ENCODE measurements at places on chromosomes 3 and 15.

DNA sequence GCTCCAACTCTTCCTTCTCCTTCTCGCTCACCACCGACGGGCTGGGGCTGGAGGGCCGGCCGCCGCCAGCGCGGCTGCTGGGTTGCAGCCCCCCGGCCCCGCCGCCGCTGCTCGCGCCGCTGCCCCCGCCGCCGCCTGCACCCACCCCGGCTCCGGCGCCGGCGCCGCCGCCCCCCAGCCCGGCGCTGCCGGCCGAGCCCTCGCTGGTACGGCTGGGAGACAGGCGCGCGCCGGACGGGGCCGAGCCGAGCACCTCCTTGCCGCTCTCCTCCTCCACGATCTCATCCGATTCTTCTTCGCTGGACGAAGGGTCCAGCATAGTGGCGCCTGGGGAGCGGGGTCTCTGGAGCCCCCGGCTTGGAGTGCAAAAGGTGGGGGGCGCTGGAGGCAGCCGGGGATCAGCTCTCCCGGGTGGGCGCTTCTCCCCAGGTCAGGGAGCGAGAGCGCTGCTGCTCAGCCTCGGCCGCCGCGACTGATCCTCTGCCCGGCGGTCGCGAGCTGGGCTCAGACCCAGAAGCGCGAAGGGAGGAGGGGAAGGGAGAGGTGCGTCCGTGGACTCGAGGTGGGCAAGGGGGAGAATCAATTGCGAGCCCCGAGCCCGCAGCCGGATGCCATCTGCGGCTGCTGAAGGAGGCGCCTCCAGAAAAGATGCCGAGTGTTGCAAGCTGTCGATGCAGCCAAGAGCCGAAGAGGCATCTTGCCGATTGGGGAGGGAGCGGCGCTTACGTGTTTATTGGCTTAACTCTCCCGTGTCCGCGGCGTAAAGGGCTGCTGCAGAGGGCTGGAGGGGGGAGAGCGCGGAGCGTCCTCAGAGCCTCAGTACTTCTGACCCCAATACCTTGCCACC, at the start of gene CADPS:
Gene CADPS, minus strand, starts transcription at position 706 of the 847 bp plus-strand sequence. Its CDS starts 387 bp downstream, at position 319.
- peak; percentile 26 for DNase-seq
- H3K4me3 ChIP-seq = peak within 1 kb of the TSS; percentile 69
- peak within 1 kb of the TSS; percentile 78 for H3K27ac ChIP-seq
- H3K27me3 ChIP-seq = no peaks in the 10 kb centered on the region
- no peaks in the 10 kb centered on the region for H3K4me1 ChIP-seq

- no peak overlapping the region for H3K27ac ChIP-seq
- no peak overlapping the region for H3K4me3 ChIP-seq
- H3K4me1 ChIP-seq = peaks cover 7% of the 10 kb centered on the region
- no peak for DNase-seq
These were observed 422.7 kb upstream of the TPRG1 start for GRCh38 chr3:188749010-188749617.

DNA sequence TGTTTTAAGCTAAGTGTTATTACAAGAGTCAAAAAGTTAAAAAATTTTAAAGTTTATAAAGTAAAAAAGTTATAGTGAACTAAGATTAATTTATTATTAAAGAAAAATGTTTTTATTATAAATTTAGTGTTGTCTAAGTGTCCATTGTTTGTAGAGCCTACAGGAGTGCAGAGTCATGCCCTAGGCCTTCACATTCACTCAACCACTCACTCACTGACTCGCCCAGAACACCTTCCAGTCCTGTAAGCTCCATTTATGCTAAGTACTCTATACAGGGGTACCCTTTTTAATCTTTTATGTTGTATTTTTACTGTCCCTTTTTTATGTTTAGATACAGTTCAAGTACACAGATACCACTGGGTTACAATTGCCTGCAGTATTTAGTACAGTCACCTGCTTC, 37.2 kb downstream of the EEFSEC start:
- H3K27me3 ChIP-seq = no peaks in the 10 kb centered on the region
- no peaks in the 10 kb centered on the region for H3K36me3 ChIP-seq
- no peaks in the 10 kb centered on the region for H3K4me1 ChIP-seq
- no peak overlapping the region for H3K27ac ChIP-seq

- H3K36me3 ChIP-seq = no peaks in the 10 kb centered on the region
- H3K4me3 ChIP-seq = no peak overlapping the region
- no peak overlapping the region for H3K27ac ChIP-seq
- no peaks in the 10 kb centered on the region for H3K27me3 ChIP-seq
These were observed 180.7 kb downstream of the KLHL25 start for GRCh38 chr15:85614059-85614458.

GRCh38 chr3:53092942-53093341, 37.3 kb downstream of the RFT1 start:
- peaks cover 22% of the 10 kb centered on the region for H3K36me3 ChIP-seq
- H3K27me3 ChIP-seq = no peaks in the 10 kb centered on the region
- no peaks in the 10 kb centered on the region for H3K4me1 ChIP-seq

- DNase-seq = no peak
- no peak overlapping the region for H3K27ac ChIP-seq
- H3K4me3 ChIP-seq = no peak overlapping the region
- no peaks in the 10 kb centered on the region for H3K27me3 ChIP-seq
- H3K4me1 ChIP-seq = peaks cover 13% of the 10 kb centered on the region
- no peaks in the 10 kb centered on the region for H3K36me3 ChIP-seq
These were observed 13.5 kb upstream of the DNAH1 start for GRCh38 chr3:52302426-52303145.

- H3K27me3 ChIP-seq = no peaks in the 10 kb centered on the region
- H3K27ac ChIP-seq = peak overlapping the region; percentile 68
- peaks cover 5% of the 10 kb centered on the region for H3K36me3 ChIP-seq
- DNase-seq = peak; percentile 53
- H3K4me1 ChIP-seq = peaks cover 66% of the 10 kb centered on the region
- H3K4me3 ChIP-seq = no peak overlapping the region
These were observed 73.2 kb downstream of the TBC1D2B start for GRCh38 chr15:78004222-78004727.

GRCh38 chr3:74357881-74358280, 256.6 kb downstream of the CNTN3 start:
- no peaks in the 10 kb centered on the region for H3K27me3 ChIP-seq
- no peak overlapping the region for H3K4me3 ChIP-seq
- no peak for DNase-seq
- no peaks in the 10 kb centered on the region for H3K4me1 ChIP-seq

DNA sequence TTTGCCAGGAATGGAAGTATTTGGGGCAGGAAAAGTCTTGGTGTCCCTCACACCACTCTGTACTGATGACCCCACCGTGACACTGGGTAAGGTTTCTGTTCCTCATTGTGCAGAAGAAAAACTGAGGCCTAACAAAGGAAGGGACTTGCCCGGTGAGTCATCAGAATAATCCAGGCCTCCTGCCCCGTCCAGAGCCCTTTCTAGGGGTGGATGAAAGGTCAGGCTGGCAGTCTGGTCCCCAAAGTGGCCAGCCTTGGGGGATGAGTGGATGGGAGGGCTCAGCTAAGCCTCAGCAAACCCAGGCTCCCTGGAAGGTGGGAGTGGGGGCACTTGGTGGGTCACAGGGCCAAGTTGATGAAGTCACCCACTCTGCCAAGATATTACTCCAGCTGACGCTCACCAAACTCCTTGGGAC, 2.3 kb upstream of the DNAH1 start:
- H3K36me3 ChIP-seq = no peaks in the 10 kb centered on the region
- H3K27me3 ChIP-seq = no peaks in the 10 kb centered on the region
- no peaks in the 10 kb centered on the region for H3K4me1 ChIP-seq
- no peak overlapping the region for H3K4me3 ChIP-seq

GRCh38 chr15:71362987-71363968, 248.0 kb downstream of the THSD4 start:
- no peaks in the 10 kb centered on the region for H3K27me3 ChIP-seq
- no peaks in the 10 kb centered on the region for H3K36me3 ChIP-seq
- no peak overlapping the region for H3K27ac ChIP-seq
- H3K4me1 ChIP-seq = no peaks in the 10 kb centered on the region
- no peak overlapping the region for H3K4me3 ChIP-seq

DNA sequence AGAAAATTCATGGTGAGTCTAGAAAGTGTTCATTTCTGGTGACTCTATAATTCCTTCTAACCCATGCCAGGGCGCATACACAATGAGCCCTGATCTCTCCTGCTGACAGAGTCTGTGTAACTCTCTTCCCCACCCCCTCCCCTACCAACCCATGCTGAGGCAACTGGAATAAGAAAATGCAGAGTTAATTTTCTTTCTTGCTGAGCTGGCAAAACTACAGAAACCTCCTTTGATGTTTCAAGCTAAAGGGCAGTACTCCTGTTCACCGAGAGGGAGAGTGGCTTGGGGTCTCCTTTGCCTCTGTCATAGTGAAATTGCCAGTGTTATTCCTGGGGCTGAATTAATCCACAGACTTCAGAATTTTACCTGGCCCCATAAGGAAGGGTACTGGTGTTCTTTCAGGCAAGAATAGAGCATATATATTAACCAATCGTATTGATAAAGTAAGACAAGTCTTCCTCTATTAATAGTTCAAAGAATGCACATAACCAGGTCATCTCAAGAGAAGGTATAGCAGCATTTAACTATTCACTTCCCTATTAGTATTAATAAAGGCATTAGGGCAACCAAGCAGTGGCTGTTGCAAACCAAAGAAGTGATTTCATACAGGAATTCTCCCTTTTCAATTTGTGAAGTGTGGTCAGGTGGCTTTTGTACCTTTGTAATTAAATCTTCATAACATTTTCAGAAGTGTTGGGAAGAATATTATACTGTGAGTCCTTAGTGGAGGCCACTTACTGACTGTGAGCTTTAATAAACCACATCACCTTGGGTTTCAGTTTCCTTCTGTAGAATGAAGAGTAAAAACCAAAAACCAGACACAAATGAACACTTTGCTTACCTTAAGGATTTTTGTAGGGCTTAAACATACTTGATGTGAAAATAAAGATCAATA, 4.1 kb downstream of the GAP43 start:
- H3K4me3 ChIP-seq = no peak overlapping the region
- H3K27me3 ChIP-seq = peaks cover 9% of the 10 kb centered on the region
- no peak overlapping the region for H3K27ac ChIP-seq
- no peaks in the 10 kb centered on the region for H3K36me3 ChIP-seq
- no peak for DNase-seq
- no peaks in the 10 kb centered on the region for H3K4me1 ChIP-seq

- no peaks in the 10 kb centered on the region for H3K27me3 ChIP-seq
- DNase-seq = no peak
- no peaks in the 10 kb centered on the region for H3K4me1 ChIP-seq
- H3K36me3 ChIP-seq = no peaks in the 10 kb centered on the region
- no peak overlapping the region for H3K27ac ChIP-seq
These were observed 586.6 kb downstream of the TAFA4 start for GRCh38 chr3:68345781-68346180.

- H3K27me3 ChIP-seq = no peaks in the 10 kb centered on the region
- peaks cover 5% of the 10 kb centered on the region for H3K4me1 ChIP-seq
- no peaks in the 10 kb centered on the region for H3K36me3 ChIP-seq
- peak overlapping the region; percentile 83 for H3K4me3 ChIP-seq
- H3K27ac ChIP-seq = peak overlapping the region; percentile 95
- DNase-seq = peak; percentile 88
These were observed 2.9 kb upstream of the ZNF710 start for GRCh38 chr15:89998141-89998661.

DNA sequence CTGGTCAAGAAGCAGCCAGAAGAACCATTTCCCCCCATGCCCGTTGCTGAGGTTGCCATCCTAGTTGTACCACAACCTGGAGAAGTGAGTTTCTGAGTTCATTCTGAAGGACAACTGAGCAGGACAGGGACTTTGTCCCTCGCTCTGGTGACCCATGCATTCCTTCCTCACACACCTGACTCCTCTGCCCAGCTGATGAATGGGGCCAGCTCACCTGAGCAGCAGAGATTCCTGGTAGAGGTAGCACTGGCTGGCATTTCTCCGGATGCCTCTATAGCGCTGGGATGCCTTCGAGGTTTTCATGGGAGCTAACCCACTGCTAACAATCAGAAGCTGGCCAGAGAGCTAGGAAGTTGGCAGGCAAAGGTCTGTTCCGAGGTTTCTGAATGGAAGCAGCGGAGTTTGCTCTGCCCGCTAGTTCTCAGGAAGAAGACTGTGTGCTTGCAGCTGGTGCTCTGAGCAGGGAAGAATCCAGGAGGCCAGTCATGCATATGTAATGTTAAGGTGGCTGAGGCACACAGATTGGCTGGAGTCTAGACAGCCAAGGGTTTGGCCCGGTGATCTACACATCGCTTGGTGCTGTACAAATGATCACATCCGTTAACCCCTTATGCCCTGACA, at the start of gene TMC3:
Gene TMC3, minus strand, starts transcription at position 439 of the 621 bp plus-strand sequence. Its CDS starts 136 bp downstream, at position 303.
- no peak for DNase-seq
- H3K4me3 ChIP-seq = no peak within 1 kb of the TSS
- H3K27me3 ChIP-seq = no peaks in the 10 kb centered on the region
- H3K36me3 ChIP-seq = no peaks in the 10 kb centered on the region

Data from pancreas (tissue), 10 donors.